Amygdala (tissue), 56 donors: ENCODE measurements at places on chromosomes 4 and X.

- DNase-seq: no peak
These were observed 121.2 kb downstream of the VEGFC start for GRCh38 chr4:176671532-176671931.

DNA sequence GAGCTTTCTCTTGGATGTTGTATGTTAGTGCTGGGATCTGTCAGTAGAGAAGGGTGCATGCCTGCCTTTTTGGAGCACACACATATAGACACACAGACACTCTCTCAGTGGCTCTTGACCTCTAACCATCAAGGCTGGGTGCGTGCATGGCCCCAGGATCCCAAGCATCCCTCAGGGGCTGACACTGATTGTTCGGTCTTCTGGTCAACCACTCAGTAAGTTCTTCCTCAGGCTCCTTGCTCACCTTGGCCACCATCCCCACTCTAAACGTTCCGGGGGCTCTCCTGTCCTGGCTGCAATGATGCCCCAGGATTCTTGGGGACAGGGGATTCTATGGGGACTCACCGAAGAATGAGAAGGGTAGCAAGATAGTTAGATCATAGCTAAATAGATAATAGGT lies 179.6 kb downstream of the SHOX start:
- DNase-seq: no peak

GRCh38 chr4:182206916-182207315 lies 36.3 kb upstream of the TENM3 start:
- no peak for DNase-seq

- no peak for DNase-seq
These were observed 195.4 kb downstream of the NWD2 start for GRCh38 chr4:37439809-37440474.

DNA sequence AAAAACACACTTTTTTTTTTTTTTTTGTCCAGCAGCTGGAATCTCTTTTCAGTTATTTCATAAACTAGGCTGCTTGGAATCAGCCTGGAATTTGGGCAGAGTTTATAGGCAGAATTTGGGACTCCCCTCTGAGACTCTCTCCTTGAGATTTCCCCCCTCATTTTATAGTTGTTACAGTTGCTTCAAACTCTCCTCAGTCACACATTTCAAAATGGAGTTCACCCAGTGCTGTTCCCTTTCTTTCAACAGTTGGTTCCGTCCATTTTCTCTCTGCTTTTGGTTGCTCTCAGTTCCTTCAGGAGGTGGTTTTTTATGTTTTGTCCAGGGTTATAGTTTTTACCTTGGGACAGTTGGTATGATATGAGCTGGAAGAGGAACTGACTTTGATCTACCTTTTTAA lies 27.5 kb downstream of the NSD2 start:
- DNase-seq: no peak

DNA sequence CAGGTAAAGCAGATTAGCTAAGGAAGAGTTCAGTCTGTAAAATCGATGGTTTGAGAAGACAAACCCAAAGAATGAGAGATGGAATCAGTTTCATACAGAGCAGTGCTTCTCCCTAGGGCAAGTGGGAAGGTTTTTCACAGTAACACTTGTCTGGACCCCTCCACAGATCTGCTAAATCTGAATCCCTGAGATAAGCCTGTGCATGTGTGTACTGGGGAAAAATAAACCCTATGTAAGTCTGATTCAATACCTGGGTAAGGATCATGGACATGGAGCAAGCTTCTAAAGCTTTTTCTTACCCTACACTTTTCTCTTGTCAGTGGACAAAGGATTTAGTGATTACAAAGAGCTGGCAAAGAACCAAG lies 13.6 kb downstream of the ELOVL6 start:
- DNase-seq: no peak

DNA sequence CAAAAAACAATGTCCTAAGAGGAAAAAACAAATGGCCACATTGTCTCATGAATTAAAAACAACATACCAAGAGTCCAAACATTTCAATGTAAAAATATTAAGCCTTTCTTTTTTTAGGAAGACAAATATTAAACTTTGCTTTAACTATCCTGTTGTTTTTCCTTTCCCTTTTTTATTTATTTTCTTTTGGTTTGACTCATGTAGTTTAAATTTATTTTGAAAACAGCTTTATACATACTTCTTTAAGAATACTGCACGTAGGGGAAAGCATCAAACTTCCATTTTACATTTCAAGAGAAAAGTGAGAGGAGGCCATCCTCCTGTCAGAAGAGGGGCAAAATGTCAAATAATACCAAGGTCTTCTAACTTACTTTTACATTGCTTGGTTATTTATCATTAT lies 8.7 kb downstream of the GAB1 start:
- no peak for DNase-seq

- DNase-seq: peak; percentile 12
These were observed 745 bp downstream of the TRIM2 start for GRCh38 chr4:153204728-153205648.

DNA sequence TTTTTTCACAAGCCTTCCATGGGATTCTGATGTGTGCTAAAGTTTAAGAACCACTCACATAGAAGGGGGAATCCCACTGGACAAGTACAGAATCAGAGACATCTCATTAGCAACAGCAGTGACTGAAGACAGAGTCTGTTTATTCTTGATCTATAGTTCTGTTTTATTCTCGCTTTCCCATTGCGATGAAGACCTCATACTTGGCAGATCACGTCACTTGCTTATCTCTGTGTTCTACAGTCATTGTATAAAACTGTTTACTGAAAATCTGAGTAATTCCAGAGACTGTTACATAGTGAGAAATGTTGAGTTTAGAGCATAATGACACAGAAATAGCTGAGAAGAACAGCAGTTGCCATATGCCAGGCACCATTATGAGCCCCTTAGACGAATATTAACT lies 185.5 kb downstream of the PTTG2 start:
- no peak for DNase-seq

- no peak for DNase-seq
These were observed 171.5 kb upstream of the EDNRA start for GRCh38 chr4:147309434-147309833.

DNA sequence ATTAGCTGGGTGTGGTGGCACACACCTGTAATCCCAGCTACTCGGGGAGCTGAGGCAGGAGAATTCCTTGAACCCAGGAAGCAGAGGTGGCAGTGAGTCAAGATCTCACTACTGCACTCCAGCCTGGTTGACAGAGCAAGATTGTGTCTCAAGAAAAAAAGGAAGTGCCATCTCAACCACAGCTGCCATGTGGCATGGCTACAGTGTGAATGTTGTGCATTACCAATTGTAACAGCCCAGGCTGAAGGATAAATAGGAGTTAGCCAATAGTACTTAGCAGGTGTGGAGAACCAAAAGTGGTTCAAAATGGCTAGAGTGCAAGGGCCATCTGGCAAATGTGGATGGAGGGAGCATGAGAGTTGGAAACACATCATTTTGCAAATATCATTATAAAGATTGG lies 28.9 kb downstream of the SLC25A5 start:
- no peak for DNase-seq

DNA sequence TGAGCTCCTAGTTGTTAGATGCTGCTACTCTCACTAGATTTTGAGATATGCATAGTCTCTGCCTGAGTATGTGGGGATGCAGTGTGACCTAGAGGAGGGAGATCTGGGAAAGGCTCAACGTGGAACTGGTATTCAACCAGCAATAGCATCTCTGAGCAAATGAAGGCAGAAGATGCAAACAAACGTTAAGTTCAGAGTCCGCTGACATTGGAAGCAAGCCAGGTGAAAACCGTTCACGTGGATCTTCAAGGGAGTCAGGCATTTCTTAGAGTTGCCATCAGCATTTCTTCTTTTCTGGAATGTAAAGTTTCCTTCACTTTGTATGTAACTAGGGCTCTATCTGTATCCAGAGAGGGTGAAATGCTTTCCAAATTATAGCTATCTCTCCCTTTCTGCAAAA lies 59.9 kb downstream of the C4orf51 start:
- no peak for DNase-seq

GRCh38 chr4:114601304-114602052 lies 2.9 kb downstream of the UGT8 start:
- DNase-seq: peak; percentile 1

- DNase-seq: no peak
These were observed 5.2 kb downstream of the TRIM2 start for GRCh38 chr4:153209410-153209809.
